ENCODE measurements at places on chromosomes 2 and 18. TPM values are rescaled to one million over a fixed set of nuclear protein-coding genes. Genes with fewer than 3 reads are reported as not detected.

- H3K36me3 ChIP-seq, result peaks cover 15% of the 10 kb centered on the region
- H3K27ac ChIP-seq, result no peak overlapping the region
- no peaks in the 10 kb centered on the region for H3K27me3 ChIP-seq
- no peaks in the 10 kb centered on the region for H3K4me1 ChIP-seq
- no peak for DNase-seq
These were observed 111.1 kb downstream of the TTC27 start for GRCh38 chr2:32738939-32739338.

DNA sequence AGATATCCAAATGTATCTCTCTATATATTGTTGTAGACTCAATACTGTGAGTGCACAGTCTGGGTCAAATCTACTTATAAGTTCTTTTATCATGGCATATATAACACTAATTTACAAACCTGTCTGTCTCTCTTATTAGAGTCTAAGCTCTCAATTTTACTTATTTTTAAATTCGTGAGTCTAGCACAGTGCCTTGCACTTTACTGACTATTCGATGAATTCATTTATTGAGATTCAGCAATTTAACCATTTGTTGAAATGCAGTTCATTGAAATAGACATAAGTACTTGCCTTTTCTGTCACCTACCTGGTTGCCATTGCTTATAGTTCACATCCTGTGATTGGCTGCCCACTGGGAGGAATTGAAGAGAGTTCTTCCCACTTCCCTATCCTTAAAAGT is 10.3 kb upstream of the ALS2 start:
- H3K4me1 ChIP-seq, result no peaks in the 10 kb centered on the region
- H3K27ac ChIP-seq, result no peak overlapping the region
- H3K4me3 ChIP-seq, result no peak overlapping the region
- no peaks in the 10 kb centered on the region for H3K36me3 ChIP-seq
- no peak for DNase-seq
- peaks cover 26% of the 10 kb centered on the region for H3K27me3 ChIP-seq

ADRA2B gene
- not detected for total RNA-seq

DNA sequence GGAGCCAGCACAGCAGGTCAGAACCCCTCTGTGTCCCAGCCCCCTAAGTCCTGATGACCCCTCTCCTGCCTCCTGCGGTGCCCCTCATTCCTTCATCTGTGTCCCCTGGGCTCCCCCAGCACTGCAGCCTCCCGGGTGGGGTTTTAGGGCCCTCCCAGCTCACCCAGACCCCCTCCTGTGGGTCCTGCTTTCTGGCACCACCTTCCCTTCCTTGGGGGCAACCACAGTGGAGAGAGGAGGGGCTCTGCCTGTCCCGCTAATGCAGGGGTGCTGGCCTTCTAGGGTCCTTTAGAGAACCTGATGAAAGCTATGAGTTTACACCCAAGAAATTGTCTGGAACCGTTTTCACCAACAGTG is 42.7 kb upstream of the ALPP start:
- H3K27me3 ChIP-seq, result no peaks in the 10 kb centered on the region
- no peak overlapping the region for H3K27ac ChIP-seq
- H3K4me1 ChIP-seq, result no peaks in the 10 kb centered on the region
- no peaks in the 10 kb centered on the region for H3K36me3 ChIP-seq

CHRNA1 gene
- total RNA-seq, result not detected

DNA sequence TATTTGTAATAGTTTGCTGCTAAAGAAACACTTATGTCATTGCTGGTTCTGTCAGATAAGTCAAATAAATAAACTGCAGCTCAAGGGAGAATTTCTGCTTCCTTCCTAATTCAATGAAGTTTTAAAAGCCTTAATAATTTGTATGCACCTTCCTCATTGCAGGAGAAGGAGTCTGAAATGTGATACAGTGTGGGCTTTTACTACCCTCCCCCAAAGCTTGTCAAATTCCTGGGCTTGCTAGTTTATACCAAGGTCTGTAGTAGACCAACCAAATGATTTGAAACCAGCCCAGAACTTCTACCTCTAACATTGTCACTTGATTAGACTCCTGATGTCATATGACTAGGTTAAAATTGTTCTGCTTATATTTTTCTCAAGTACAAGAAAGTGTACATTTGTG is 131.8 kb downstream of the DTNA start:
- H3K27me3 ChIP-seq, result peaks cover 19% of the 10 kb centered on the region
- H3K4me1 ChIP-seq, result no peaks in the 10 kb centered on the region

- no peaks in the 10 kb centered on the region for H3K4me1 ChIP-seq
- no peaks in the 10 kb centered on the region for H3K36me3 ChIP-seq
- no peaks in the 10 kb centered on the region for H3K27me3 ChIP-seq
- no peak overlapping the region for H3K27ac ChIP-seq
- no peak for DNase-seq
These were observed 643.6 kb upstream of the FAM98A start for GRCh38 chr2:34242763-34243123.

GRCh38 chr2:196284866-196285557 is 113.6 kb upstream of the STK17B start:
- peaks cover 23% of the 10 kb centered on the region for H3K4me1 ChIP-seq
- H3K27ac ChIP-seq, result no peak overlapping the region
- H3K4me3 ChIP-seq, result no peak overlapping the region
- no peaks in the 10 kb centered on the region for H3K27me3 ChIP-seq
- H3K36me3 ChIP-seq, result no peaks in the 10 kb centered on the region

DNA sequence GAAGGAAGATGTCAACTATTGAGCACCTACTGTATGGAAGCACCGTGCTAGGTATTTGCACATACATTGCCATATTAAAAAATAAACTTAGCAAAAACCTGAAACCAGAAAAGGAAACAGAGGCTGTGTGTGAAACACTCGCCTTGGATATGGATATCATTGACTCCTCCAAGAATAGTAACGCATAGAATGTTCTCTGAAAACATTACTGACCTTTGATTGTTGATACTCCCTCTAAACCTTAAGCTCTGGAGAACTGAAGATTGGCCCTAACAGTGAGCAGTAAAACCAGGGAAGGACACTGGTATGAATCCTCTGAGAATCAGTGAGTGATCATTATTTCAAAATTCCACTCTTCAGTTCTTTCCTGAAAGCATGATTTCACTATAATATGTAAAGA is 236.8 kb downstream of the CDH20 start:
- no peak overlapping the region for H3K27ac ChIP-seq
- peaks cover 6% of the 10 kb centered on the region for H3K27me3 ChIP-seq
- no peak overlapping the region for H3K4me3 ChIP-seq
- no peaks in the 10 kb centered on the region for H3K4me1 ChIP-seq

- H3K4me1 ChIP-seq, result no peaks in the 10 kb centered on the region
- no peak for DNase-seq
- no peaks in the 10 kb centered on the region for H3K27me3 ChIP-seq
- H3K36me3 ChIP-seq, result no peaks in the 10 kb centered on the region
These were observed 22.6 kb upstream of the CALCRL start for GRCh38 chr2:187470698-187471097.

GRCh38 chr2:59806486-59806885 is 747.0 kb downstream of the BCL11A start:
- DNase-seq, result no peak
- no peak overlapping the region for H3K4me3 ChIP-seq
- no peak overlapping the region for H3K27ac ChIP-seq
- H3K36me3 ChIP-seq, result no peaks in the 10 kb centered on the region
- H3K4me1 ChIP-seq, result no peaks in the 10 kb centered on the region

- H3K27me3 ChIP-seq, result no peaks in the 10 kb centered on the region
- no peaks in the 10 kb centered on the region for H3K4me1 ChIP-seq
- H3K27ac ChIP-seq, result no peak overlapping the region
These were observed 14.7 kb downstream of the LINC00305 start for GRCh38 chr18:64134044-64134747.

CDH19 gene
- not detected for total RNA-seq

DNA sequence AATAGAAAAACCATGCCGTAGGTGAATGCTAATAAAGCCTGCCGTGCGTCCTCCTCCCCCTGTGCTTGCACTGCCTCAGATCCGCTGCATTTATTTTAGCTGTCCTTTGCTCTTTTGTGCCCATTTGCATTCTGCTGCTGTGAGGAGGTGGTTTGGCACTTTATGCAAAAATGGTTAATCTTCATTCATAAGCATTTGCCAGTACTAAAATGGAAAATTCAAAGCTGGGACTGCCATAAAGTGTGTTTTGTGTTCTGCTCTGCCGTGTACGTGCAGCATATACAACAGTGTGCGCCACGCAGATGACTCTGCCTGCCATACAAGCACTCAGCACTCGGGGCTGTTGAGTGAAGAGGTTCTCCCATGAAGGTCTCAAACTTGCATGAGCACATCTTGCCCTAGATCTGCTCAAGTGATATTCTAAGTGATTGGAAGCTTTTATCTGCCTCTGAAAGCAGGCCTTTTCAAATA is 73.6 kb downstream of the SPATS2L start:
- H3K4me3 ChIP-seq, result no peak overlapping the region
- H3K4me1 ChIP-seq, result peaks cover 20% of the 10 kb centered on the region
- no peak overlapping the region for H3K27ac ChIP-seq
- H3K27me3 ChIP-seq, result no peaks in the 10 kb centered on the region
- H3K36me3 ChIP-seq, result no peaks in the 10 kb centered on the region
- DNase-seq, result no peak

DNA sequence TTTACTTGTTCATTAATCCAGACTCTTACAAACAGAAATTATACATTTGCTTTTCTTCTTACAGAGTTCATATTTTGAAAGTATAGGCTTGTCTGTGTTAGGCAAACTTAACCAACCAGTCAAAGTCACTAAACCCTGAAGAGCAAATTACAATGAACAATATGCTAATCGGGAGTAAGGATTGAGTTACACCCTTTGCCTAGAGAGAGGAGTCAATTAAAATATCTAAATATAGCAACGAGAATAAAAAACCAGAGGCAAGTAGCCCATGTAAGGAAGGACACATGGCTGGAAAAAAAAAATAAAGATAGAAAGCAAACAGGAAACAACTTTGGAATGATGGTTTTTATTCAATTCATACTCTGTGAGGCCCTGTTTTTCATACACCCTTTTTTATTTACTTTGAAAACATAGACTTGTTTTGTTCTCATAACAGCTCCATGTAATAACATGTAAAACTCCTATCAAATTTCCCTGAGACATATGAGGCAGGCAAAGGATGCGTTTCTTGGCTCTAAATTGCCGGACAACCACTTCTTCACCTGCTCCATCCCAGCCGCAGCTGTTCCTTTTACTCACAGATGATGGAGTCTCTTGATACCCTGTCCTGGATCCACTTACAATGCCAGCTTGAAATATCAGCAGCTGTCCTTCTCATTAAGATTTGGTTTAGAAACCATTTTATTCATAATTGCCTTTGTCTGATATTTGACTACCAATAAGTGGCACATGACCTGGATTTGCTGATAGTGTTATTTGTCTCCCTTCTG is 767.7 kb upstream of the GCFC2 start:
- no peak overlapping the region for H3K4me3 ChIP-seq
- DNase-seq, result no peak
- no peaks in the 10 kb centered on the region for H3K27me3 ChIP-seq
- H3K4me1 ChIP-seq, result no peaks in the 10 kb centered on the region
- peaks cover under 1% of the 10 kb centered on the region for H3K36me3 ChIP-seq
- H3K27ac ChIP-seq, result no peak overlapping the region

DNA sequence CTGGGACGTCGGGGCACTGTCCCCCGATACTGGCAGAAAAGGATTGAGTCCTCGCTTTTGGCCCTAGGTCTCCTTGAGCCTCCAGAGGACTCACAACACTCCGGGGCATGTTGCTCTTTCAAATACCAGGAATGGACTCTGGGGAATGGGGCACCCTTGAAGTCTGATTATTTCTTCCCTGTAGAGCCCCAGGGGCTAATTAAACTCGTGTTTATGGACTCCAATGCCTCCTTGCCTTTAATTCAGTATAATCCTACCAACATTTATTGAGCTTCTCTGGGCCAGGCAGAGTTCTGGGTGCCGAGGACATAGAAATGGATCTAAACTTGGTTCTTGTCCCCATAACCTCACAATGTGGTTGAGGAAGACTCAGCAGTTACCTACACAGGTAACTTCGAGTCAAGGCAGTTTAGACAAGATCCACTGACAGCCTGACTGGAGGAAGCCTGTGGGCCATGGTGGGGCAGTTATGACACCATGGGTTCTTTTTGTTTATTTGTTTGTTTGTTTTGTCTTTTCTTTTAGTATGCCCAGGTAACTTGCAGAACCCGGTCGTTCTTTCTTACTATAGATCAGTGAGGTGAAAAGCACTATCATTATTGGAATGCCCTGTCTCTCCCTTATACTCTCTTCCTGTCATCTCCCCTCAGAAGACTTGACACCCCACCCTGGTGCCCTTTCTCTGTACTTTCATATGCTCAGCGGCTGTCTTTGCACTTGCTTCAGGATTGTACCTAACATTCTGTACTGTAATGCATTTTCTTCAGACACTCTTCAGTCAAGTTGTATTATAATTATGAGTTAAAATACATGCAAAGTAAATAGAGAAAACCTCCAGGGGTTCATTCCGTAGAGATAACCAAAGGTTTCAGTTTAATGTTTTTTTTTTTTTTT is 3.2 kb downstream of the CFLAR start:
- peak overlapping the region; percentile 100 for H3K27ac ChIP-seq
- peak; percentile 64 for DNase-seq
- no peaks in the 10 kb centered on the region for H3K27me3 ChIP-seq
- H3K36me3 ChIP-seq, result peaks cover 45% of the 10 kb centered on the region

DNA sequence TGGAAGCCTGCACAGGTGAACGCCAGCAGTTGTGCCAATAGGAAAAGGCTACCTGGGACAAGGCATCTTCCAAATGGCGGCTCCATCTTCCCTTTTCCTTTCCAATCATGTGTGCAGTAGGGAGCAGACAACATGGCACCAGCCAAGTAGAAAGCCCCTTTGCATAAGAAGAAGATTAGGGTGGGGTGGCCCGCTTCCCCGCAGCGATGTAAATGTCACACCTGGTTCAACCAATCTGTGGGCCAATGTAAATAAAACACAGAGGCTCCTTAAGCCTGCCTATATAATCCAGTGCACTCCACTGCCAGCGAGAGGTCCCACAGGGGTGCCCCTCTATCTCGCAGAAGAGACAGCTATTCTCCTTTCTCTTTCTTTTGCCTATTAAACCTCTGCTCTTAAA is 468.4 kb upstream of the CRIM1 start:
- no peak overlapping the region for H3K4me3 ChIP-seq
- DNase-seq, result no peak
- no peak overlapping the region for H3K27ac ChIP-seq
- no peaks in the 10 kb centered on the region for H3K36me3 ChIP-seq
- no peaks in the 10 kb centered on the region for H3K27me3 ChIP-seq

DNA sequence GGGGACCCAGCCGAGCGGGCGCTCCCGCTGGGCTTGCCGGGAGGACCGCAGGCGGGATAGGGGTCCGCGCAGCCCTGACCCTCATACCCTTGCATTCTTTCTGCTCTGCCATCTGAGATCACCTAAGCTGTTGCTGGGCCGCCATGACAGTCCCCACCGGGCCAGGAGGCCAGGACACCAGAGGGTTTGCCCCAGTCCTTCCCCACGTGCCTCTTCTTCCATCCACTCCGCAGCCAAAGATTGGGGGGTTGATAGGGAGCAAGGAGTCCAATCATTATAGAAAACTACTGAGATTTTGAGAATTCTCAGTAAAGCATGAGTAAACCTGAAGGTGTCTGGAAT is 453 bp upstream of the GRB14 start:
- H3K36me3 ChIP-seq, result no peaks in the 10 kb centered on the region
- DNase-seq, result no peak
- peaks cover 8% of the 10 kb centered on the region for H3K27me3 ChIP-seq
- H3K4me3 ChIP-seq, result no peak overlapping the region
- H3K27ac ChIP-seq, result no peak overlapping the region

GRCh38 chr2:150486539-150487484 is 655 bp downstream of the RND3 start:
- no peak for DNase-seq
- peaks cover 19% of the 10 kb centered on the region for H3K27me3 ChIP-seq
- no peaks in the 10 kb centered on the region for H3K36me3 ChIP-seq
- no peak overlapping the region for H3K27ac ChIP-seq
- H3K4me1 ChIP-seq, result no peaks in the 10 kb centered on the region

All from natural killer cell treated with Interleukin-12 subunit alpha and Interleukin-12 subunit beta and Interleukin-15 and Interleukin-18, amount 100 ng/mL, for 72 hours (primary cell).